ENCODE measurements at places on chromosomes 5 and 9. TPM values are rescaled to one million over a fixed set of nuclear protein-coding genes. Genes with fewer than 3 reads are reported as not detected.

Gene CHMP5
- total RNA-seq = 115 TPM

Gene PPIC
- 100 TPM for total RNA-seq

Gene RNF180
- total RNA-seq = 0.74 TPM

Gene SPINK1
- not detected for total RNA-seq

Gene GDNF
- total RNA-seq = 0.65 TPM

Gene ANKRD31
- total RNA-seq = 0.14 TPM

Gene OR5C1
- total RNA-seq = not detected

Gene SPATA31E1
- not detected for total RNA-seq

Gene ARL14EPL
- total RNA-seq = 0.18 TPM

Gene RNF224
- not detected for total RNA-seq

Gene ZBTB34
- 5.4 TPM for total RNA-seq

Gene CDH18
- total RNA-seq = 0.71 TPM

Gene PCDHB15
- total RNA-seq = 0.46 TPM

Gene DDX4
- not detected for total RNA-seq

Gene PCDHA4
- 0.14 TPM for total RNA-seq

Gene NUDT12
- 9.2 TPM for total RNA-seq

Gene FOXD4L5
- under 0.01 TPM for total RNA-seq

Gene CDKN2AIPNL
- 29.9 TPM for total RNA-seq

Gene ANKRD55
- not detected for total RNA-seq

Gene PCDHGB2
- 2.4 TPM for total RNA-seq

Gene TMEM252
- total RNA-seq = not detected

Gene GALNT10
- 39.9 TPM for total RNA-seq

Gene ZNF366
- not detected for total RNA-seq

Gene ANKDD1B
- 1.1 TPM for total RNA-seq

Gene PCDHB10
- 0.28 TPM for total RNA-seq

Gene MAP3K1
- total RNA-seq = 7.4 TPM

Gene RASGRF2
- total RNA-seq = 8.0 TPM

Gene ORM2
- total RNA-seq = not detected

Gene SLC34A1
- not detected for total RNA-seq

Gene PLAA
- 32.1 TPM for total RNA-seq

Gene TSSK1B
- total RNA-seq = 0.09 TPM

Gene TXNDC8
- total RNA-seq = not detected

Gene PFN3
- not detected for total RNA-seq

Gene LECT2
- not detected for total RNA-seq

Gene ATOSB
- 13.2 TPM for total RNA-seq

Gene LRRC26
- total RNA-seq = not detected

Gene CORO2A
- total RNA-seq = 0.28 TPM

Gene LEAP2
- 0.14 TPM for total RNA-seq

Gene ROR2
- total RNA-seq = 29.4 TPM

Gene MELK
- 6.0 TPM for total RNA-seq

Gene SAXO1
- total RNA-seq = under 0.01 TPM

Gene TPPP
- total RNA-seq = 0.09 TPM

Gene PTGES2
- 69.4 TPM for total RNA-seq

Gene BASP1
- 276 TPM for total RNA-seq

Gene PCDHB3
- 0.55 TPM for total RNA-seq

Gene CMBL
- total RNA-seq = 11.2 TPM

Gene PCA3
- total RNA-seq = not detected

Gene LRRC19
- total RNA-seq = not detected

Gene DND1
- total RNA-seq = 0.14 TPM

Data from smooth muscle cell of bladder (primary cell).